ENCODE measurements at places on chromosomes 12 and 14. TPM values are rescaled to one million over a fixed set of nuclear protein-coding genes. Genes with fewer than 3 reads are reported as not detected.

Gene NOC4L
- 35.7 TPM for total RNA-seq

Gene ARMH4
- total RNA-seq: not detected

GRCh38 chr12:44708218-44708617 is 167.9 kb downstream of the NELL2 start:
- DNase-seq: no peak

DNA sequence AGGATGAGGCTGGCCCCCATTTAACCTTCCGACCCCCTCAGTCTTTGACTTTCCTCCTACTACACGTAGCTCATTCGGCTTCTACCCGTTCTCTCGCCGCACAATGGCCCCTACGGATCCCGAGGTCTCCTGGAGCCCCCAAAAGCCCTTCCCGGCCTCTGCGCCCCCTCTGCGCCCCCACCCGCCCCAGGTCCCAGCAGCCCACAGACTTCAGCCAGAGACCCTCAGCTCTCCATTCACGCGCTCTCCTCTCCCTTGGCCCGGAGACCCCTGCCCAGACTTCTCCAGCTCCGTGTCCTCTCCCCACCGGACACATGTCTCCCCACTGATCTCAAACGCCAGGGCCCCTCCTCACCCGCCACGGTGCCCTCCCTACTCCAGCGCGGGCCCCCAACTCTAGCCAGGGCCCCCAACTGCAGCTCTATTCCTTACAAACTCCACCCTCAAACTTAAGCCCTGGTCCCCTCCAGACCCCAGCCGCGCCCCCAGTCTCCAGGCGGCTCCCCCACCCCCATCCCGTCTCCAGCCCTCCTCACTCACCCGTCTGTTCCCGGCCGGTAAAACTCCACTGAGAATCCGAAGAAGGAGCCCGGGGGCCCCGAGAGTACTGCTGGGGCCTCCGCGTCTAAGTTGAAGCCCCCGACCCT is 502 bp downstream of the ITGA5 start:
- peak; percentile 23 for DNase-seq

Gene TPH2
- not detected for total RNA-seq

DNA sequence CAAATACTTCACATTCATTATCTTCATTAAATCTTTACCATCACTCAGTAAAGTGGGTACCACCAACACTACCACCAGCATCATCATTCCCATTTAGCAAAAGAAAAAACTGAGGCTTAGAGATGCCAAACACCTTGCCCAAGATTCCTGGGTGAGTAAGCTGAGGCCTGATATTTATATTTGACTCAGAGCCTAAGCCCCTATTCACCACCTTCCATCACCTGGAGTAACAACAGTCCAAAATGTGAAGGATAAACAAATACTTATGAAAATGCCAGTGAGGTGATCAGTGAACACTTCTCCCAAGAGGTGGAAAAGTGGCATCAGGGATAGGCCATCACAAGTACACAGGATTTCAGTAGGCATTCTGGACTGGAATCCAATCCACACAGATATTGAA is 3.7 kb downstream of the SLC38A1 start:
- no peak for DNase-seq

DNA sequence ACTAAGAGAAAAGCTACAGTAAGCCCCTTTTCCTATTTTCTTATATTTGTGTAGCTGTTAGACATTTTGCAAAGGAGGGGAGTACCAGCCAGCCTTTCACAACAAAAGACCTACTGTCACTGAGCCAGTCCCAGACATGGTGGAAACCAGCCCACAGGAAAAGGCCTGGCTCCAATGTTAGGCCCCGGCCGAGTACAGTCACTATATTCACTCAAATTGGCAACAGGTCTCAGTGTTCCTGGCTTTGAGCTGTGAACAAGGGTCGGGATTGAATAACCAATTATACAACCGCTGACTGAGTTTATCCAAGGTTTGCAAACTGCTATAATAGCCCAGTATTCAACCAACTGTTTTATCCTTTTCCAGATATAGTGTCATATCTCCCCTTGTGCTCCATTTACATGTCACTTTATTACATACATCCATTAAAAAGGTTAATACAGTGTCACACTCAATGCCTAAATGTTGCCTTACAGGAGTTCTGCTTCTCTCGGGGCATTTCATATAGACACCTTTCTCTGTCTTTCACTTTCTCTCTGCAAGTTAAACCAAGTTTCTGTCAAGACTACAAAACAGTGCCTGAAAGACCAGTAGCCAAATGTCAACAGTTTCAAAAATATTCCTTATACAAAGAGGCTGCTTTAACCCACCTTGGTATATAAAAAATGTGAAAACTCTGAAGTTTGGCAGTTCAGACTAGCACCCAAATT is 178.1 kb downstream of the SOX5 start:
- DNase-seq: no peak

Gene TAS2R14
- 0.94 TPM for total RNA-seq

DNA sequence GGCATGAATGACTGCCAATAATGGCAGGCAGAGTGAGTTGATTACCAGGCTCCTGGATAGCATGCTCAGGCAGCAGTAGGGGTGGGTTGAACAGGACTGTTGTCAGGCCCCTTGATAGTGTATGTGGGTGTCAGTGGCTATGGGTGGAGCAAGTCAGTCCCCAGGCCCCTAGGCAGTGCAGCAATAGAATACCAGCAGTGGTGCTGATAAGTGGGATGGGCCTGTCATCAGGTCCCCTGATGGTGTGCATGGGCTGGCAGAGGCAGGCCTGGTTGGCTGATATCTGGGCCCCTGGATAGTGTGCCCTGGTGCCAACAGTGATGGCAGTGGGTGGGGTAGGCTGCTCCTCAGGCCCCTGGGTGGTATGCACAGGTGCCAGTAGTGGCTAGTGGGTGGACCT is 32.4 kb downstream of the SMCO2 start:
- DNase-seq: no peak

GRCh38 chr12:100154474-100155247 is 12.0 kb upstream of the BLTP3B start:
- DNase-seq: peak; percentile 87

- DNase-seq: no peak
Observed at GRCh38 chr14:68153275-68153674, 333.7 kb downstream of the RAD51B start.

DNA sequence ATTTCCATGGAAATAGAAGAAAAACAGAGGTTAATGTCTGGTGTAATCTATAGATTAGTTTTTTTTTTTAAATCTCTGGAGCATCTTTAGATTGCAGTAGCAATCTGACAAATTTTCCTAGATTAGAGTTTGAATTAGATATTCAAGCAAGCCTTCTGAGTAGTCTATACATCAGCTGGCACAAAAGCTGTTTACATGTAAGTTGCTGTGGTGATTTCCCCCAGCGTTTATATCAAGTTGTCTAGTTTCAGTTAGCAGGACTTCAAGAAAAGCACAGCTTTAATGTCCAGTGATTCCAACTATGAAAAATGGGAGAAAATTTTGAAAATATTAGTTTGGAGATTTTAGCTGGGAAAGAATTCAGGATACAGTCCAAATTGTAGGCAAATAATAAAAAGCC is 605.0 kb upstream of the USP15 start:
- no peak for DNase-seq

DNA sequence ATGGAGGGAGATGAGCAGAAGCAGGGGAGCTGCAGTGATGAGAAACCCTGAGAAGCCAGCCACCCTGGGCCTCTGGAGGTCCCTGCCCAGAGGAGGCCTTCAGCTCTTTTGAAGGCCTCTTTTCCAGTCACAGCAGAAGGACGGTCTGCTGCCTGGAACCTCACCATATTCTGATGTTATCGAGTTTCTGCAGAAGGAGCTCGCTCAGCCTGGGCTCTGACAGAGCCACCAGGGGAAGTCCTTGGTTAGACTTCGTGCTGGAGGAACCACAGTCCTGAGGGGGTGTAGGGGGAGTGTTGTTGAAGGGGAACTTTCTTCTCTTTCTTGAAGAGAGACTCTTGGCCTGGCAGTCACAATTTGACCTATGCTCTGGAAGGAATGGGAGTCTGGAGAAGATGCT is 25.1 kb upstream of the BATF start:
- peak; percentile 66 for DNase-seq

Gene DPPA3
- not detected for total RNA-seq

GRCh38 chr12:3365463-3366411 is 125.3 kb upstream of the PRMT8 start:
- peak; percentile 9 for DNase-seq

GRCh38 chr14:33979613-33980276 is 28.9 kb upstream of the EGLN3 start:
- DNase-seq: no peak

- no peak for DNase-seq
Observed at GRCh38 chr14:36585100-36585499, 2.7 kb upstream of the NKX2-8 start.

DNA sequence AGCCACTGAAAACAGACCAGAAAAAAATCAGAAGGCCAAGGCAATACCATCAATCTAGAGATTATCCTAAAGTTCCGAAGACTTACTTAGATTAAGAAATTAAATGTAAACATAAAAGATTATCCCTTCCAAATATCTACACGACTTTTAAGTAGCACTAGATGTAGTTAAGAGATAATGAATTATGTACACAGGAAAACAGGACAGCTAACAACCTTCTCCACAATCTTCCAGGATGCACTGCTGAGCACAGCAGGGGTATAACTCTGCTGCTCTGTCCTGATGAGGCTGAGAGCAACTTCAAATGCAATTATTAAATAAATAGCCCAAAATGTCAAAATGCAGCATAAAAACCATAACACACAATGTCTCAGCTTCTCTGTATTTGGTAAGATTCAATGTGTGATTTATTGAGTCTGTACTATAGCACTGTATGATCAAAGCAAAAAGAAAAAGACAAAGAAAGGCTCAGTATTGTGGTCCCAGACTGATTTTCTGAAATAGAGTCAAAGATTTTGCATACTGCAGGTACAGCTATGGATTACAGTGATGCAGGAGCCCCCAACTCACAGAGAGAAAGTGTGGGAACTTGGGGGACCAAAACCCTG is 56.9 kb downstream of the TMTC1 start:
- no peak for DNase-seq

DNA sequence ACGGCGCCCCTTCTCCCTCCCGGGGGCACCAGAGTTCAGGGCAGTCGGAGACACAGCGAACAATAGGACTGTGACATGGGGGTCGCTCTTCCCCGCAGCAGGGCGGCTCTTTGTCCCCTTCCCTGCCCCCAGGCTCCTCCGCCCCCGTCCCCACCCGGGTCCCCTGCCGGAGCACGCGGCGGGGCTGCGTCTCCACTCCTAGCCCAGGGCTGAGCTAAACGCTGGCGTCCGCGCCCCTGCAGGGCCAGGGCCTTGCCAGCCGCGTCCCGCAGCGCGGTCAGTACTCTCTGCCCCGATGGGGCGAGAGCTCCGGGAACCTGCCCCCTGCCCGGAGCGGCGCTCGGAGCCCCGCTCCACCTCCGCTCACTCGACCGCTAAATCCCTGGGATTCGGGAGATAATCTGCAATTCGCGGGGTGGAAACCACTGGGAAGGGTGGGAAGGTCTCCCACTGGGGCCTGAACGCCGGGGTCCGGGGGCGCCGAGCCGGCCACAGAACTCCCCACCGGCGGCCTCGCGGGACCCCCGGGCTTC is 825 bp upstream of the CCDC85C start:
- DNase-seq: peak; percentile 55

DNA sequence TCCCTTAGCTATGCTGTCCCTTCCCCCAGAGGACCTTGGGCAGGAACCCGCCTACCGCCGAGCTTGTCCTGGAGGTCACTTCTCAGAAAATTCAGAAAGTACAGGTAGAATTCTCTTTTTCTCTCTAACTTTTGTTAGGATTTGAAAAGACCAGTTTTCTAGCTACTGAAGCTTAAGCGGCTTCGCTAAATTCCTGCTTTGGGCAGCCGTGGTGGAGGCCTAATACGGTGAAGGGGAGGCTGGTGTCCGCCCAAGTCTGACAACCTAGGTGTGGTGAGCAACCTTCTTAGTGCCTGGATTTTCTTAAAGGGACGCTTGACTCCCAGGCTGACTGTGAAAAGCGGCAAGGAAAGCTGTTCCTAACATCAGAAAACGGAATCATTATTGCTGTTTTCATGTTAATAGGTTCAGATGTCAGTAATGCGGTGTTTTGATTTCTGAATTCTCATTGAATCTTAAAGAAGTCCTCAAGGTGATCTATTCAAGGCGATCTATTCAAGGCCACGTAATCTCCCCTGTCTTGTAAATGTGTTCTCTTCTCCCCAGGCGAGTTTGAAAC is 835 bp downstream of the FGD4 start:
- DNase-seq: no peak

- no peak for DNase-seq
Observed at GRCh38 chr12:61369241-61369910, 890.8 kb upstream of the USP15 start.

GRCh38 chr12:60066655-60067054 is 470.8 kb downstream of the SLC16A7 start:
- DNase-seq: no peak

GRCh38 chr12:63961048-63961447 is 116.5 kb downstream of the SRGAP1 start:
- DNase-seq: no peak

DNA sequence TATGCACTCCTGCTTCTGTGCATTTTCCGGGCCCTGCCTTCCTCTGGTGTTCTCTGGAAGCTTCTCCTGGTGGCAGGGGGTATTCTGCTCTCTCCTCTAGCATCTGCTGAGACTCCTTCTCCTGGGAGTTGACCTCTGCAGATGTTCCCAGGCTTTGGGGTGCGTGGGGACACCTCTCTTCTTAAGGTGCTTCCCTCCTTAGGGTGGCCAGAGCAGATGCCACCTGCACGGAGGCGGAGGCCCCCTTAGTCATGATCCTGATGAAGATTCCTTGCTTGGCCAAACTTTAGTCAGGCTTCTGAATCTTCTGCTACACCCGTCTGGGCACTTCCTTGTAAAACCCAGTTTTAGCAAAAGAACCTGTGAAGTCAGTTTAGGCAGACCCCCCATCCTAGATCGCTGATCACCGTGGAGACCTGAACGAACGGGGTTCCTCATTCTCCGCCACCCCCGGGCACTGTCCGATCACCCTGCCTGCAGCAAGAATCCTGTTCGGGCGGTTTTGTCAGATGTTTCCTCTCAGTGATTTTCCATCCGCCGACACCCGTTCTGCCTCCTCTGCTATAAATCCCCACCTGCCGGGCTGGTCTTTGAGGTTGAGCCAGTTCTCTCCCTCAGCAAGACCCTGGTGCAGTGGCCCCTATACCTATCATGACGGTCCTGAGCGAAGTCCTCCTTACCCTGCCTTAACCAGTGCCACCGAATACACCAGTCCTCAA is 111.9 kb downstream of the CALM1 start:
- no peak for DNase-seq

DNA sequence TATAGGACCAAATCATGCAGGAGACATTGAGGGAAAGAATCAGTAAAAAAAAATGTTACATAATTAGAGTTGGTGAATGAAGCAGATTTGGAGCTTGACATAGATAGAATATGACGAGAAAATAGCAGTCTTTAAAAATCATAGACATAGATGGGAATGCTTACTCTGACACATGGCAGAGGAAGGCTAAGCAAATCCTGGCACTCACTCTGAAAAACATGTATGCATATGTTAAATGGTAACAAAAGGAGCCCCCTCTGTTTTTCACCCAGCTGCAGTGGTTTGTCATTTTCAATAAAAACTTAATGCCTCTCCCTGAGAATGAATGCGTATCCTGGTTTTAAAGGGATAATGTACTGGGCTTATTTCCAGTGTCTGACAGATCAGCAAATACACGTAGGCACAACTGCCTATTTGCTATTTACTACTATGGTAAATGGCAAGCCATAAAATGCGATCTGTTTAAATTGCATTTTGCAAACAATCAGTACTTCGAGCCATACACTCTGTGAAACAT is 561.2 kb upstream of the SEL1L start:
- DNase-seq: no peak
